Stimulated activated CD4-positive, alpha-beta T cell treated with anti-CD3 and anti-CD28 coated beads, Interleukin-4, amount 100 ng/mL, for 4 hours (primary cell): ENCODE measurements at places on chromosomes 13 and 19.

DNA sequence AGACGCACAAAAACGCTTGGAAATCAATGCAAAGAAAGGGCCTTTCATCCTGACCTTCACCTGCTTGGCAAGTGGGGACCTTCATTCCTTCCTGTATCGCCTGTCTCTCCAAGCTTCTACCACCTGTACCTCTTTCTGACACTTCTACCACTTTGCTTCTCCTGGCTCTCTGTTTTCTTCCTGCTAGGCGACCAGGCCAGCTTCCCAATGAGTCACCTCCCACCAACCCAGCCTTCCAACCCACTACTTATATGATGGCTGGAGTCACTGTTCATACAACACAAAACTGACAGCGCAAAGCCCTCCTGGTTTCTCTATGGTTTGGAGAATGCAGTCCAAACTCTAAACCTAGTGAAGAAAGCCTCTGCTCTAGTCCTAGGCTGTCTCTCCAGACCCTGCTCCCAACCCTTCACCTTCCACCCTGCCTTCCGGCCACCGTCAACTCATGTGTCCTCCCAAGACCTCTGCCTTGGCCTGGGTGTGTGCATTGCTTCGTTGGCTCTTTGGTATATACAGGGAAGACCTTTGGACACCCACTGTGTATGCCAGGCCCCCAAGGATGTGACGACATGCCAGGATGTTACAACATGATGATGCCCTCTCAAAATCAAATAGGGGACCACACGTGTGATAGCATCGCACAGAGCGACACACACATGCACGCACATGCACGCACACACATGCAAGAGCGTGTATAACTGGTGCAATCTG, 148.5 kb downstream of the STK24 start:
- no peak for DNase-seq

GRCh38 chr13:86760620-86761019, 910.6 kb upstream of the SLITRK5 start:
- no peak for DNase-seq

GRCh38 chr19:28519952-28520861, 692.7 kb downstream of the UQCRFS1 start:
- DNase-seq: no peak

GRCh38 chr13:99686157-99686572, 184.9 kb downstream of the TM9SF2 start:
- DNase-seq: no peak
